Activated CD4-positive, alpha-beta T cell treated with anti-CD3 and anti-CD28 coated beads, Interleukin-2, amount 50 U/mL, for 4 hours (primary cell): ENCODE measurements at places on chromosomes 16 and 17.

- no peak for DNase-seq
Observed at GRCh38 chr17:48728232-48729231, at the start of gene HOXB13. HOXB13 (minus strand) TSS chr17:48728750; CDS start chr17:48728593, 157 bp downstream.

DNA sequence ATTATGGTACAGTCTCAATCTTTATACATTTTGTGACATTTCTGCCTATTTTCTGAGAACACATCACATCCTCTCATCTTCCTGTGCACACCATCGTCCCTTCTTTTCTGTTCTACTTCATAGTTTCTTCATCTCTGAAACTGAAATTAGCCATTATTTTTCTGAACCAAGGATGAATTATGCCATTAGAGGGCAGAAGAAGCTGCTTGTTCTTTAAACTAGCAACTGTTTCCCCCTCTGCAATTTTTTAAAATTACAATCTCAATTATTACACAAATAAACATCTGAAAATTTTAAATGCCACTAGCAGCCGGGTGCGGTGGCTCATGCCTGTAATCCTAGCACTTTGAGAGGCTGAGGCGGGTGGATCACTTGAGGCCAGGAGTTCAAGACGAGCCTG, 41.3 kb downstream of the RBBP6 start:
- no peak for DNase-seq

- DNase-seq: no peak
Observed at GRCh38 chr17:79804856-79805696, 8.2 kb upstream of the CBX8 start.

DNA sequence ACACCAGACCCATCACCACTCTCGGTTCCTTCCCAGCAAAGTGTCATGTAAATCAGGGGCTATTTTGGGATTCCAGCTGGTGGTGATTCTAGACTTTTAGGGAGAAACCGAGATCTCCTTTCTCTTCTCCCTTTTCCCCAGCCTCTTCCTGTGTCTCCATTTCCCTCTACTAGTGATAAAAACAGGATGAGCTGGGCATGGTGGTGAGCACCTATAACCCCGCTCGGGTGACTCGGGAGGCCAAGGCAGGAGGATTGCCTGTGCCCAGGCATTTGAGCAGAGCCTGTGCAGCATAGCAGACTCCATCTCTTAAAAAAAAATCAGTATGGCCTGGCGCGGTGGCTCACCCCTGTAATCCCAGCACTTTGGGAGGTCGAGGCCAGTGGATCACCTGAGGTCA, 6.1 kb downstream of the TBX21 start:
- no peak for DNase-seq

- DNase-seq: peak; percentile 62
Observed at GRCh38 chr16:82655072-82655714, 28.4 kb downstream of the CDH13 start.
